ENCODE measurements at places on chromosomes 11 and 22. TPM values are rescaled to one million over a fixed set of nuclear protein-coding genes. Genes with fewer than 3 reads are reported as not detected.
A peak's percentile ranks its signal among the peaks of the same experiment; 100 is the strongest.

The OOSP4A gene
- not detected for total RNA-seq

The FXYD6 gene
- total RNA-seq: 2.9 TPM

The CALCA gene
- not detected for total RNA-seq

The NXPE4 gene
- not detected for total RNA-seq

The OR51B5 gene
- total RNA-seq: not detected

The GNB1L gene
- 8.1 TPM for total RNA-seq

GRCh38 chr11:27227736-27228135 lies 135.3 kb downstream of the CCDC34 start:
- DNase-seq: no peak
- H3K27me3 ChIP-seq: no peaks in the 10 kb centered on the region
- H3K27ac ChIP-seq: no peak overlapping the region
- H3K4me3 ChIP-seq: no peak overlapping the region
- H3K36me3 ChIP-seq: no peaks in the 10 kb centered on the region

DNA sequence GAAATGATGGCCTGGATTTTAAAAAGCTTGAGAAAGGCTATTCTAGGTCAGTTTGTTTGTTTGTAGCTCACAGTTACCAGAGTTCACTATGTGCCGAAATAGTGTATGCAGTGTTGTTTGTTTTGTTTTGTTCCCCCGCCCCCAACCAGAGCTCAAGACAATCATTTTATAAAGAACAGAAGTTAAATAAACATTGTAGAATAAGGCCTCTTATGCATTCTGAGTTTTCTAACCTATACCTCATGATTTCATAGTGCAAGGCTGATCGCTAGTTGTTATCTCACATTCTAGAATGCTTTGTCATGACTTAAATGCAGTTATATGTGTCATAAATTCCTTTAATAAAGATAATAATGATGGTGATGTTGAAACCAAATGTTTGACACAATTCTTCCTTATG lies 7.8 kb downstream of the KCNA4 start:
- no peak overlapping the region for H3K4me3 ChIP-seq
- H3K36me3 ChIP-seq: no peaks in the 10 kb centered on the region
- no peaks in the 10 kb centered on the region for H3K4me1 ChIP-seq
- peaks cover under 1% of the 10 kb centered on the region for H3K27me3 ChIP-seq
- DNase-seq: no peak
- no peak overlapping the region for H3K27ac ChIP-seq

- H3K36me3 ChIP-seq: no peaks in the 10 kb centered on the region
- DNase-seq: no peak
- H3K27ac ChIP-seq: no peak overlapping the region
- no peaks in the 10 kb centered on the region for H3K4me1 ChIP-seq
These were observed 7.7 kb upstream of the QSER1 start for GRCh38 chr11:32884770-32885384.

GRCh38 chr22:20429254-20430100 lies 8.1 kb downstream of the SCARF2 start:
- no peaks in the 10 kb centered on the region for H3K36me3 ChIP-seq
- no peak overlapping the region for H3K4me3 ChIP-seq
- peaks cover 3% of the 10 kb centered on the region for H3K27me3 ChIP-seq
- no peak overlapping the region for H3K27ac ChIP-seq

DNA sequence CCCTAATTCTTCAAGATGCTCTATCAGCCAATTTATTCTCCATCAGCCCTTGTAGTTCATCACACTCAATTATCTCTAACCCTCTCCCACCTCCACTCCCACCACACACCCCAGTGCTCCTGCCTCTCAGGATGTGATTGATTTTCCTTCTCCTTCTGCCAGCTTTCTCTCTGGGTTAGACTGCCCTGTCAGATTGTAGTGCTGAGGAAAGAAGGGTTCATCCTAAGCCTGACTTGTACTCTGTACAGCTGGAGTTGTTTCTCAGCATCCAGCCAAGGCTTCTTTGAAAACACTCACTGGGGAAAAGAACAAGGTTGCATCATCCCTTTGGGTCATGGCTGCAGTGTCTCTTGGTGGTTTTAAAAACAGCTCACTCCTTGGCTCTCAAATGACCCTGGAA lies 61.2 kb downstream of the CECR2 start:
- H3K27me3 ChIP-seq: no peaks in the 10 kb centered on the region
- peak overlapping the region; percentile 93 for H3K27ac ChIP-seq
- H3K36me3 ChIP-seq: no peaks in the 10 kb centered on the region
- H3K4me3 ChIP-seq: no peak overlapping the region

- no peak overlapping the region for H3K27ac ChIP-seq
- no peaks in the 10 kb centered on the region for H3K36me3 ChIP-seq
- H3K4me1 ChIP-seq: peaks cover 23% of the 10 kb centered on the region
- peak overlapping the region; percentile 56 for H3K4me3 ChIP-seq
These were observed 1.6 kb downstream of the CCND1 start for GRCh38 chr11:69642549-69642912.

- peaks cover 56% of the 10 kb centered on the region for H3K4me1 ChIP-seq
- no peaks in the 10 kb centered on the region for H3K27me3 ChIP-seq
- H3K4me3 ChIP-seq: peak overlapping the region; percentile 1
- peak overlapping the region; percentile 79 for H3K27ac ChIP-seq
- DNase-seq: peak; percentile 84
These were observed 16.2 kb downstream of the GRAMD4 start for GRCh38 chr22:46636221-46637002.

GRCh38 chr22:26170795-26171580 lies 1.7 kb downstream of the SEZ6L start:
- no peak for DNase-seq
- H3K4me3 ChIP-seq: no peak overlapping the region
- peaks cover 9% of the 10 kb centered on the region for H3K4me1 ChIP-seq
- no peaks in the 10 kb centered on the region for H3K36me3 ChIP-seq
- no peak overlapping the region for H3K27ac ChIP-seq
- H3K27me3 ChIP-seq: peaks cover 38% of the 10 kb centered on the region

GRCh38 chr11:74460481-74461154 lies 6.7 kb downstream of the KCNE3 start:
- no peaks in the 10 kb centered on the region for H3K27me3 ChIP-seq
- no peak for DNase-seq
- no peaks in the 10 kb centered on the region for H3K36me3 ChIP-seq
